ENCODE measurements at places on chromosomes 5 and 9.

DNA sequence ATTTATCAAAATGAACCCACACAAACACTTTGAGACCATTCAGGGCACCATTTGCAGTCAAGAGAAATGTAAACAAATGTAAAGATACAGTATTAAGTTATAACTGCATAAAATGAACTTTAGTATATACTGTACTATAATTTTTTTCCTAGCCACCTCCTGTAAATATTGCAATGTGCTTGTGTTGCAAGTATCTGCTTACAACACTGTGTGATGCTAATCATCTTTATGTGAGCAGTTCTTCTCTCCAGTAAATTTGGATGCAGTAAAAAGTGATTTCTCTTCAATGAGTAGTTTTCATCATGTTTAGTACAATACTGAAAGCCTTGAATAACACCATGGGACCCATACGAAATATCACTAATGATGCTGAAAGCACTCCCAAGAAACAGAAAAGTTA, 9.4 kb downstream of the G3BP1 start:
- no peak for DNase-seq

DNA sequence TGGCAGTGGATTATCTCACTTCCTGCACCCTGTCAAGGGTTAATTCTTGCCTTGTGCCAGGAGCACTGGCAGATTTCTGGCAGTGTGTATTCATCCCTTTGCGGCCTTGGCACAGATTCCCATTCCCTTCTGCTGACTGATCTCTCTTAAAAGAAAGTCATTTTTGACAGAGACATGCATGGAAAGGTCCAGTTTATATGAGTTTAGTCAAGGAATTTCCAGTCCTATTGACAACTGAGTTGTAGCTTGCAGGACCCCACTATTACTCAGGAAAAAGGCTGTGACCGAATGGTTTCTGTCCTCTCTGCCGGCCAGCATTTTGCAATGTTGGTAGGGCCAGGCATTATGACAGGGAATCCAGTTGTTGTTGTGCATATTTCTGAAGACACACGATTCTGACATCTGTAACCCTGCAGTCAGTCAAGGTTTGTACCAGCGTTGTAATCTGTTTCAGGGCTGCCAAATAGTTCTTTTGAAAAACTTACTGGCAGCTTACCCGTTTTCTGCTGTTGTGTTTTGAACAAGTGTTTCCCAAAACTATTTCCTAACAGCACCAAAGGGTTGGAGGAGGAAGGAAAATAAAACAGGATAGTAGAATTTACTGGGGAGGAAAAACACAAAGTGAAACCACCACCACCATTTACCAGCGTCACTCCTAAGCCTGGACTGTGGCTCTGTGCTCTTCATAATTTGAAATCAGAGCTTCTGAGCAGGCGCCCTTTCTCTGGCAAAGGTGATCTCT, 243.4 kb upstream of the KLF4 start:
- DNase-seq, result no peak

- DNase-seq, result no peak
These were observed 94.2 kb downstream of the AGTPBP1 start for GRCh38 chr9:85647571-85647970.

DNA sequence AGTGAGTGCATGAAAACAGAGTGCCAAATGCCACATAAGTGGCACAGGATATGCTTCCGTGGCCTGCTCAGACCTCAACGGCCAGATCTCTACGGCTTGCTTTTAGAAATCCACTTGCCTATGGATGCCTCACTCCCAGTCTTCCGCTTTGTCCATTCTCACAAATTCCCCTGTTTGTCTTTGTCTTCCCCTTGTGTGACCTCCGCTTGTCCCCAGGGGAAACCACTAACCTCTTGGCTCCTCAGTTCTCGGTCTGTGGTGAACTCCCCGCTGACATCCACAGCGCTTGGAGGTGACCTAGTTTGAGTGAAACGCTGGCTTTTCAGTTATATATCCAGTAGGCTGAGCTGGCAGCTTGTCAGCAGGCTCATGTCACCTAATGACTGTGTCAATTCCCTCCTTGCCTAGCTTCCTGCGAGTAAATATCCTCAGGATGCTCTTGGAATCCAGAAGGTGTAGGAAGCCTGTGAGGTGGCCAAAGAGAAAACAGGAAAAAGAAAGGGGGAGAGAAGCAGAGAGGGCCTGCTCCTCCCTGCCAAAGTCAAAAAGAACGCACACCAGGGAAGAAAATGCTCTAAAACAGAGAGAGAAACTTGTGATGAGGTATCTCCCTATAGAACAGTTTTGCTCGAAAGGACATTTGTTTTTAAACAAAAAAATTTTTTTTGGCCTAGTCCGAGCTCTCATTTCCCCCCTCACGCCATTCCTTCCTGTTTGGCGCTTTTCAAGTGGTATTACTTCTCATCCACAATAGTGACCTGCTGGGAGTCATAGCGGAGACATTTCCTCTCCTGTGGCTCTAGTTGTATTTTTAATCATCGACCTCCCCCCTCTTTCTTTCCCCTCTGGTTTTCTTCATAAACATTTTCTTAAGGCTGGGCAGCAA, 101.6 kb upstream of the SPRY4 start:
- DNase-seq, result peak; percentile 68

- no peak for DNase-seq
These were observed 36.2 kb downstream of the PCSK1 start for GRCh38 chr5:96396878-96397277.

DNA sequence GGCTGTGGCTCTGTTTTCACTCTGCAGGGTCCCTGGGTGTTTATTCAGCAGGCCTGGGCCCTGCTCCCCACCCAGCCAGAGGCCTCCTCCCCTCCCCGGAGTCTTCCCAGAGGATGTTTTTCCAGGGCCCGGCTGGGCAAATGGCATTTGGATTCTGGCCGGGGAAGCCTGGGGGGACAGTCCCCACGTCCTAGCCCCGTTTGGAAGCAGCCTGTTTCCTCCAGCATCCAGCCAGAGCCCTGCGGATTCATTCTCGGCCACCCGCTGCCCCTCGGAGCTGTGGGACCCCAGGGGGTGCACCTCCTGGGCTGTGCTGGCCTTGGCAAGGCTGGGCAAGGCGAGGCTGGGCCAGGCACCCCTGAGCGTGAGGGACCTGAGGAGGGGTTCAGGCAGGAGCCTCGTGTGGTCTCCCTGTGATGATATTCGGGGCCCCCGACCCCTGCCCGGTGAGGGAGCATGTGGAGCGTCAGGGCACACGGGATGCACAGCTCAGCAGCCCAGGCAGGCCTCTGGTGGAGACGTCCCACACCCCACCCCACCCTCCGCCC, 48.8 kb upstream of the EGFL7 start:
- no peak for DNase-seq

GRCh38 chr9:112939418-112939817, 48.7 kb upstream of the SLC46A2 start:
- DNase-seq, result no peak

DNA sequence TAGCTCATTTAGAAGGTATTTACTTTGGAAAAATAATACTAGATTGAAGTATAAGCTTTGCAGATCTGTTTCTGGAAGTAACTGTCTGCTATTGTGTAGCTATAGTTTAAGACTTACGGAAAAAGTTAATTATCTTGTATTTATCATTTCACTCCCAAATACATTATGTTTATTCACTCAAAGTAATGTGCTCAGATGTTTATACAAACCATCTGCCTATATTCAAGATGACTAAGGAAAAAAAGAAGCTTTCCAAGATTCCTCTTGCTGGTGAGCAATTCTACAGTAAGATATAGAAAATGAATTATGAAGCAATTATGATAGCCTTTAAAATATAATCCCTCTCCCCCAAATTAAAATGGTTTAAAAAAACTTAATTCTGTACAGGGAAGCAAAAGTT, 137.9 kb downstream of the KIAA0825 start:
- no peak for DNase-seq

- no peak for DNase-seq
These were observed 91.6 kb downstream of the FBXW11 start for GRCh38 chr5:171914726-171915338.

DNA sequence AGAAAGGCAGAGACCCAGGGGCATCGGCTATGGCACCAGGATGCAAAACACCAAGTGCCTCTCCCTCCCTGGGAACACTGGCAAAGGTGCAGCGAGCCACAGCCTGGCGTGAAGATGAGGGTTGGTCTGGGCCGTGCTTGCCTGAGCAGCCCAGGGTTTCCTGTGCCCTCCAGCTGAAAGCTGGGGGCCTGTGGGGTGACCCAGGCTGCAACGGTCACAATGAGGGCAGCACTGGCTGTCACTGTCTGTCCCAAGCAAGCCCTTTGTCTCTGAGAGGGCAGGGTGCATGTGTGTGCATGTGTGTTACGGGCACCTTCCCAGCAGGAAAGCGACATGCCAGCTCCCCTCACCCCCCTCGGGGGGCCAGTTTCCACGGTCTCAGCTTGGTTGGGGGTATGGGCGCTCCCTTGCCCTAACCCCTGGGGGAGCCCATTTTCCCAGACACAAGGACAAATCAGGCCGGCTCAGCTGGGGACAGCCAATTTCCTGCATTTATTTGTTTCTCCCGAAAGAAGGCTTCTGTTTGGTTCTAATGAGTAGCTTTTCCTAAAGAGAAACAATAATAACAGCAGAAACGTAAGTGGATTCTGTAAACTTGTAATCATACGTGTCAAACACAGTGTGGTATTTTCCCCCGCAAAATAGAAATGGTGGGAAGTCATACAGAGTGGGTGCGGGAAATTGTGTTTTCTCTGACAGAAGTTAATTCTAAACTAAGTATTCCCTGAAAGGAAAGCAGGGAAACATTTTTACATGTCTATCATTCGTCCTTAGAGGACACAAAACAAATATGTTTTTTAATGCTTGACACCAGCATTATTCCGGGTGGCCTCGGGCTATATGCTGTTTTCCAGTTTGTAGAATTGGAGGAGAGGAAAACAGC, 21.3 kb downstream of the MRPL36 start:
- no peak for DNase-seq

GRCh38 chr5:6542421-6543345, 90.2 kb downstream of the NSUN2 start:
- DNase-seq, result no peak

DNA sequence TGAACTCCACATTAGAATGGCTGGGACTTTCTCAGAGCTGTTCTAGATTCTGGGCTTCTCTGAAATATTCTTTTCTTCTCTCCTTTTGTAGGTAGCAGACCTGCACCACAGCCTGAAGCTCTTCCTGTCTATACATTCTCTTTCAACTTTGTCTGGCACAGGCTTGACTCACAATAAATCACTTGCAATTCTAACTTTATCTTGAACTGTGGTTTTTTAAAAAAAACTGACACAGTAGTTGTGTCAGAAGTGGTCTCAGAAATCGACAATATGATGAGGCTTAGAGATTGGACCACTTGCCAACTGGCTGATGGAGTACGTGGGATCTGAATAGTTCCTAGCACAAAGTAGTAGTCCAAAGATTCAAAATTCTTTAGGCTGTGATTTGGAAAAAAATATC, 24.1 kb upstream of the CDH9 start:
- no peak for DNase-seq

- DNase-seq, result no peak
These were observed at the start of gene CFAP157 for GRCh38 chr9:127706836-127707241. TSS of gene CFAP157 (plus strand) at chr9:127706988. CDS start at chr9:127707032, 44 bp downstream.

- DNase-seq, result no peak
These were observed 7.5 kb downstream of the UNC5A start for GRCh38 chr5:176817841-176818377.

DNA sequence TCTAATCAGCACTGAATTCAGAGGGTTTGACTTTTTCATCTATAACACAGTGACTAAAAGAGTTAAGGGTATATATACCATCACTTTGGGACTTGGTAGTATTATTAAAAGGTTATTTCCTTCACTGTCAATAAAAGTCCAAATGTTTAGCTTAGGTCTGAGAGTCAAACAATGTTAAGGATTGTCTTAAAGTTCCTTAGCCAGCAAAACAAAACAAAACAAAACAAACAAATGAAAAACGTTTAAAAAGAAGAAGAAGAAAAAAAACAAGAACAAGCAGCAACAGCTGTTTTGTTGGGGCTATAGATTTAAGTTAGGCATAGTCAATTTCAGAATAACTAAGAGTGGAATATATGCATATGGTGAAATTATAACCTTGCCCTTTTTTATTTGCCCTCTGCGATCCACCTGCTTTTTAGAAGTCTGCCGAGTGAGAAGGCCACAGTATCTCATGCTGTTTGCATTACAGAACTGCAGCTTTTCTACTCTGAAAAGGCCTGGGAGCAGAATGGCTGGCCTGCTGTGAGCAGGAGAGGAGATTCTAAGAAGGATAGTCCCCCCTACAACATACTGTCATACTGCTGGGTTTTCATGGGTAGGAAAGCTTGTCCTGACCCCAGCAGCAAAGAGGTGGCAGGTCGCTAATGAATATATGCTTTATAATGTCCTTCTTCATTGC, 141.7 kb downstream of the NTRK2 start:
- DNase-seq, result no peak
